ENCODE measurements at places on chromosomes 5 and 9. TPM values are rescaled to one million over a fixed set of nuclear protein-coding genes. Genes with fewer than 3 reads are reported as not detected.

Gene DIRAS2
- 0.07 TPM for total RNA-seq

Gene SCGB3A2
- not detected for total RNA-seq

Gene GIN1
- total RNA-seq, result 12.5 TPM

Gene CDKN2B
- 2.2 TPM for total RNA-seq

Gene SH3TC2
- total RNA-seq, result 5.6 TPM

Gene MACIR
- total RNA-seq, result 3.5 TPM

Gene CATSPER3
- 0.82 TPM for total RNA-seq

Gene XRCC4
- 8.1 TPM for total RNA-seq

Gene ARL15
- 28.1 TPM for total RNA-seq

Gene TSSK1B
- 0.11 TPM for total RNA-seq

Gene CD274
- 12.9 TPM for total RNA-seq

Gene GABBR2
- 0.03 TPM for total RNA-seq

Gene TMEM161B
- total RNA-seq, result 8.1 TPM

Gene LRRC14B
- total RNA-seq, result 29.4 TPM

Gene TEK
- total RNA-seq, result 12.1 TPM

Gene IL3
- not detected for total RNA-seq

Gene PCDHA11
- not detected for total RNA-seq

Gene GTF3C5
- total RNA-seq, result 35.7 TPM

Gene SLC34A3
- not detected for total RNA-seq

- DNase-seq, result no peak
- no peaks in the 10 kb centered on the region for H3K36me3 ChIP-seq
- H3K27ac ChIP-seq, result no peak overlapping the region
- H3K4me1 ChIP-seq, result no peaks in the 10 kb centered on the region
- H3K4me3 ChIP-seq, result no peak overlapping the region
Measured at GRCh38 chr5:55036477-55036876, 12.4 kb downstream of the GZMK start.

GRCh38 chr5:3222924-3223323 lies 372.7 kb upstream of the IRX1 start:
- H3K36me3 ChIP-seq, result no peaks in the 10 kb centered on the region
- H3K4me1 ChIP-seq, result no peaks in the 10 kb centered on the region
- no peaks in the 10 kb centered on the region for H3K27me3 ChIP-seq
- H3K4me3 ChIP-seq, result no peak overlapping the region

GRCh38 chr5:144125163-144125726 lies 45.2 kb downstream of the YIPF5 start:
- H3K4me3 ChIP-seq, result no peak overlapping the region
- no peaks in the 10 kb centered on the region for H3K27me3 ChIP-seq
- no peaks in the 10 kb centered on the region for H3K4me1 ChIP-seq
- no peaks in the 10 kb centered on the region for H3K36me3 ChIP-seq

- no peak overlapping the region for H3K4me3 ChIP-seq
- peaks cover 9% of the 10 kb centered on the region for H3K4me1 ChIP-seq
- no peaks in the 10 kb centered on the region for H3K27me3 ChIP-seq
- no peak overlapping the region for H3K27ac ChIP-seq
- H3K36me3 ChIP-seq, result peaks cover 13% of the 10 kb centered on the region
- DNase-seq, result no peak
Measured at GRCh38 chr9:129841071-129841470, 5.8 kb downstream of the USP20 start.

GRCh38 chr9:125515983-125516940 lies 190.7 kb downstream of the MAPKAP1 start:
- peaks cover 22% of the 10 kb centered on the region for H3K4me1 ChIP-seq
- no peak overlapping the region for H3K4me3 ChIP-seq
- peaks cover 5% of the 10 kb centered on the region for H3K36me3 ChIP-seq
- no peak for DNase-seq

DNA sequence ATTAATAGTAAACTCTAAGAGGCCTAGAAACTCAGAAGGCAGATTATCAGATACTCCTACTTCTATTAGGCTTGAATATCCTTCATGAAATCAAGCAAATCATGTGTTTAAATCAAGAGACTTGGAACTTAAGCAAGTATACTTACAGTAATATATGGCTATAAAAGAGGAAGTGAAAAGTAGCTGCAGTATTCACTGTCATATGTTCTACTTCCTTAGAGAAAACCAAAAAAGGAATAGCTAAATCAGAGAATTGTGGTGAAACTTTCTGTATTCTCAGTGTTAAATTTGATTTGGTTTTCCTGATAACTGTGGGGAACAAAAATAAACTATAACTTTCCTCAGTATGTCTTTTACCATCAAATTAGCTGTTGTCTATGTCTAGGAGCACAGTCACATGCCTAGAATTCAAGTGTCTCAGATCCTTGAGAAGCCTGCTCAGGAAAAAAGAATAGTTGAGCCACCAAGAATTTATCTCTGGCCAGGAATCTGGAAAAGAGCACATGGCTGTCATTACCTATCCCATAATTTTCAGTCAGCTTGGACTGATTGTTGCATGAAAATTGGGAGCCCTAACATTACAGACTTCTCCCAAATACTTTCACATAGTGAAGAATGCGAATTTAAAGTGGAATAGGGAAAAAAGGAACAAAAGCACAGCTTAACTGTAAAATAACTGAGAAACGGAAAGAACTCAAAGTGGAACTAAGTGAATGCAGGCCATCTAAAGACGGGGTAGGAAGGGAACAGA lies 1.7 kb downstream of the FKBP15 start:
- DNase-seq, result no peak
- H3K27ac ChIP-seq, result peak overlapping the region; percentile 24
- no peaks in the 10 kb centered on the region for H3K27me3 ChIP-seq

GRCh38 chr9:20031836-20032235 lies 243.0 kb upstream of the SLC24A2 start:
- H3K4me3 ChIP-seq, result no peak overlapping the region
- H3K4me1 ChIP-seq, result peaks cover 8% of the 10 kb centered on the region
- peak overlapping the region; percentile 74 for H3K27ac ChIP-seq
- DNase-seq, result no peak

GRCh38 chr5:82313016-82313415 lies 34.9 kb upstream of the RPS23 start:
- H3K36me3 ChIP-seq, result no peaks in the 10 kb centered on the region
- H3K27me3 ChIP-seq, result no peaks in the 10 kb centered on the region
- no peak overlapping the region for H3K4me3 ChIP-seq
- H3K4me1 ChIP-seq, result peaks cover 11% of the 10 kb centered on the region
- H3K27ac ChIP-seq, result no peak overlapping the region

- no peaks in the 10 kb centered on the region for H3K36me3 ChIP-seq
- H3K27ac ChIP-seq, result no peak overlapping the region
- H3K4me1 ChIP-seq, result peaks cover 18% of the 10 kb centered on the region
- H3K4me3 ChIP-seq, result no peak overlapping the region
- DNase-seq, result no peak
- H3K27me3 ChIP-seq, result no peaks in the 10 kb centered on the region
Measured at GRCh38 chr9:136907011-136907914, 20.9 kb downstream of the TRAF2 start.

- H3K27ac ChIP-seq, result no peak overlapping the region
- no peaks in the 10 kb centered on the region for H3K36me3 ChIP-seq
- peaks cover 6% of the 10 kb centered on the region for H3K4me1 ChIP-seq
- no peak for DNase-seq
Measured at GRCh38 chr9:34984049-34984448, 5.5 kb upstream of the DNAJB5 start.

DNA sequence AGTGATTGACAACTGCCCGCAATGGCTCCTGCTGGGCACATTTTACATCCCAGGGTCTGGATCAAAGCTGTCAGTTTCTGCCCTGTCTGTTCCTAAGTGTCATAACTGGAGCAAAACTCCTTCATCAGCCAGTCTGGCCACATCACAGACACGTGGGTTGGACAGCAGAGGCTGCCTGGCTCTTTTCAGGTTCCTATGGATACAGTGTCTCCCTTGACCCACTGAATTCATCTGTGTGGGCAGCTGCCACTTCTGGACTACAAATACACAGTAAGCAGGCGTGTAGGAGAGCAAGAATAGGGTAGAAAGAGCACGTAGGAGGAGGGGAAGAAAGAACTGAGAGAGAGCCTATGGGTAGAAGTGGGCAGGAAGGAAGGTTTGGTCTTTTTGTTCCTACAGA lies 238.0 kb downstream of the ENC1 start:
- H3K36me3 ChIP-seq, result no peaks in the 10 kb centered on the region
- H3K27me3 ChIP-seq, result no peaks in the 10 kb centered on the region
- no peaks in the 10 kb centered on the region for H3K4me1 ChIP-seq
- H3K27ac ChIP-seq, result no peak overlapping the region
- no peak for DNase-seq
- no peak overlapping the region for H3K4me3 ChIP-seq

- H3K36me3 ChIP-seq, result no peaks in the 10 kb centered on the region
- no peak overlapping the region for H3K27ac ChIP-seq
- no peaks in the 10 kb centered on the region for H3K27me3 ChIP-seq
Measured at GRCh38 chr5:73540192-73540591, 25.2 kb downstream of the ANKRA2 start.

GRCh38 chr5:33372721-33373472 lies 67.9 kb upstream of the TARS1 start:
- no peak overlapping the region for H3K4me3 ChIP-seq
- H3K27me3 ChIP-seq, result no peaks in the 10 kb centered on the region
- DNase-seq, result no peak
- no peak overlapping the region for H3K27ac ChIP-seq
- no peaks in the 10 kb centered on the region for H3K36me3 ChIP-seq

DNA sequence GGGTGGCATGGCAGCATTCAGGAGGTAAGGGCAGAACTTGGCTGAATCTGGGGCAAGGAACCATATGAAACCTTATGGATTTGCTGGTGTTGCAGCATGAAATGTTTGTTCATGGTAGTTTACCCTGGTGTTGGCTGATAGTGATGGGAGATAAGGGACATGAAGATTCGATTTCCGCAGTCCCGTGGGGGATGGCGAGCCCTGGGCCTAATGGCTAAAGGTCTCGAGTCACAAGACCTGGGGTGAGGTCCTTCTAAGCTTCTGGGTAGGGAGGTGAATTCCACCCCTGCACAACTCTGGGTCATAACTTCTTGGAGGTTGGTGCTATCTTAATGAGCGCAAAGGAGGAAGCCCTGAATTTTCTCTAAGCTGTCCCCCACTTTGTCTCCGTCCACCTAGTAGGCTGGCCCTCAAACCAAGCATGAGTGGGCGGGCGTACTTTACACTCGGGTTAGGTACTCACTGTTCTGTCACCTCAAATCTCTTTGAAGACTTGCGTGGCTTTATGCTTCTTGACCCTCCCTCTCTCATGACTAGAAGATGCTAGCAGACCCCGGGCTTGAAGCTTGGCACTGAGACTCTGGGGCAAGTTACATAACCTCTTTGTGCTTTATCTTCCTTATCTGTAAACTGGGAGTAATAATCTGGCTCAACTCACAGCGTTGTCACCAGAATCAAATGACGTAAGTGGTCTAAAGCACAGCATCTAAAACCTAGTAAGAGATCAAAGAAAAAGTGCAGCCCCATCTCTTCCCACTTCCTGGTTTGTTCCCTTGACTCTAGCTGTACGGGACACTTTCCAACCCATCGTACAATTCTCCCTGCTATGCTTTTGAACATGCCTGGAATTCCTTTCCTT lies 72.5 kb downstream of the BASP1 start:
- H3K27ac ChIP-seq, result no peak overlapping the region
- H3K4me3 ChIP-seq, result no peak overlapping the region
- H3K4me1 ChIP-seq, result no peaks in the 10 kb centered on the region

- no peaks in the 10 kb centered on the region for H3K36me3 ChIP-seq
- no peak overlapping the region for H3K27ac ChIP-seq
- no peaks in the 10 kb centered on the region for H3K27me3 ChIP-seq
- no peaks in the 10 kb centered on the region for H3K4me1 ChIP-seq
- no peak for DNase-seq
Measured at GRCh38 chr5:166024970-166025369, 2266.5 kb upstream of the WWC1 start.

- no peak overlapping the region for H3K4me3 ChIP-seq
- no peaks in the 10 kb centered on the region for H3K36me3 ChIP-seq
- no peaks in the 10 kb centered on the region for H3K27me3 ChIP-seq
- H3K4me1 ChIP-seq, result peaks cover 15% of the 10 kb centered on the region
- H3K27ac ChIP-seq, result no peak overlapping the region
- DNase-seq, result no peak
Measured at GRCh38 chr5:170334626-170335025, 37.0 kb upstream of the LCP2 start.

DNA sequence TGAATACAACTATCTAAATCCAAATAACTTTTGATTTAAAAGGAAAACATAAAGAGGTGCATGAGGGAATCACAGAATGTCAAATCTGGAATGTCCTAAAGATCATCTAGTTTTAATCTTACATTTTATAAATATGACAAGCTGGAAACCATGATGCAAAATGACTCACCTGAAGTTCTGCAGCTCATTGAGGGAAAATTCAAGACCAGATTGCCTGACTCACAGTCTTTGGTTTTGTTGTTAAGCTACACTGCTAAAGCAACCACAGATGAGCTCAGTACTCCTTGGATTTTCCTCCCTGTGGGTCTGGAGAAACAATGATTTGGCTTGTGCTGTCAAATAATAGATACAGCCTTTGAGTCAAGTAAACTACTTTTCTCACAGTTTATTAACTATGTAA lies 19.1 kb upstream of the EDIL3 start:
- H3K4me1 ChIP-seq, result no peaks in the 10 kb centered on the region
- no peak overlapping the region for H3K4me3 ChIP-seq
- no peaks in the 10 kb centered on the region for H3K36me3 ChIP-seq
- DNase-seq, result no peak
- no peaks in the 10 kb centered on the region for H3K27me3 ChIP-seq
- no peak overlapping the region for H3K27ac ChIP-seq

GRCh38 chr5:171926311-171926710 lies 80.1 kb downstream of the FBXW11 start:
- H3K27me3 ChIP-seq, result no peaks in the 10 kb centered on the region
- H3K4me3 ChIP-seq, result no peak overlapping the region
- DNase-seq, result no peak
- H3K36me3 ChIP-seq, result no peaks in the 10 kb centered on the region

DNA sequence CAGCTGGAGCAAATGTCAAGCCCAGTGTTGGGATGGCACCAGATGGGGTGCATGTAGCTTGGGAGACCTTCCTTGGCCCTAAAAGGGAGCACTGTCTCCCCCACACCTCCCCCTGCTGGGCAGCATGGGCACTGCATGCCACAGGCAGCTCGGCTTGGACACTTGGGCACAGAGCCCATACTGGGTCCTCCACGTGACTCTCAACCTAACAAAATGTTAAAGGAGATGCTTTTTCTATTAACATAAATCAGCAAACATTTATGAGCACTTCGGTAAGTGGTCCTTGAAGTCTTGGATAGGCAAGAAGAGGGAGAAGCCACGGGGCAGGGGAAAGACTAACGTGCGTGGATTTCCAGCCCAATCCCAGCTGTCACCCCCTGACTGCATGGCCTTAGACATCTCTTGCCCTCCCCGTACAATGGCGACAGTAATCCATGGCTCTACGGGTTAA lies 23.9 kb upstream of the MAPK9 start:
- H3K36me3 ChIP-seq, result peaks cover 32% of the 10 kb centered on the region
- no peaks in the 10 kb centered on the region for H3K27me3 ChIP-seq
- H3K4me1 ChIP-seq, result no peaks in the 10 kb centered on the region
- peak; percentile 74 for DNase-seq
- no peak overlapping the region for H3K27ac ChIP-seq

DNA sequence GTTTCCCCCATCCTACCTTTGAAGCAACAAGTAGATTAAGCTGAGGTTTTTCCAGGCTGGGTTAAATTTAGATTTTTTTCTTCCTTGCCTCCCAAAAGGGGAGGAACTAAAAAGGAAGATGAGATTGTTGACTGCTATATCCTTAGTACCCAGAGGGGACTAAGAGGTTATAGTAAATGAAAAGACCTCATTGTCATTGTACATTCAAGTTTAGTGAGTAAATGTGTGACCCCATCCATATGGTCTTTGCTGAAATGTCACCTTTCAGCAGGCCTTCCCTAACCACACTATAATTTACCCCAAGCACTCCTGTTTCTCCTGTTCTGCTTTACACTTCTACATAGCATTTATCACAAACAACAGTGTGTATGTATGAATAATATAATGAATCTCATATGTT lies 35.8 kb upstream of the CHD1 start:
- no peaks in the 10 kb centered on the region for H3K27me3 ChIP-seq
- H3K4me1 ChIP-seq, result no peaks in the 10 kb centered on the region
- DNase-seq, result no peak

Data from heart right ventricle (tissue), 16 donors.